CD4-positive, CD25-positive, alpha-beta regulatory T cell (primary cell): ENCODE measurements at places on chromosomes 2 and 18.

DNA sequence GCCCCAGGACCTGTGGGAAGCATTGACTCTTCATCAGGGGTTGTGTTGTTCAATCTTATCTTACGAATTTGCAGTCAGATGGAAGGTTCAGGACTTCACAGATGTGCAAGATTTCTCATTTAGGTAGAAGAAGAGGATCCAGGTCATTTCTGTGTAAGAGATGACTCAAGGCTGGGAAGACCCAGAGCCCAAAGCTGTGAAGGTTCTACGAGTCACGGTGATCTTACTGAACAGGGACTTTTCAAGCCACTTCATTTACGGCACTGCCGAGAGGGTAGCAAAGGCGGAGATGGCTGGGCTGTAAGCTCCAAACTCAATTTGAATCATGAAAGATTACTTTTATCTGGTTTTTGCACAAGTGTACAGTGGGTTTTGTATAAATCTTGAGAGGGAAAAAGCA lies 228.0 kb upstream of the MEX3C start:
- no peak for DNase-seq

GRCh38 chr2:4445821-4446220 lies 742.4 kb downstream of the DCDC2C start:
- DNase-seq = no peak

DNA sequence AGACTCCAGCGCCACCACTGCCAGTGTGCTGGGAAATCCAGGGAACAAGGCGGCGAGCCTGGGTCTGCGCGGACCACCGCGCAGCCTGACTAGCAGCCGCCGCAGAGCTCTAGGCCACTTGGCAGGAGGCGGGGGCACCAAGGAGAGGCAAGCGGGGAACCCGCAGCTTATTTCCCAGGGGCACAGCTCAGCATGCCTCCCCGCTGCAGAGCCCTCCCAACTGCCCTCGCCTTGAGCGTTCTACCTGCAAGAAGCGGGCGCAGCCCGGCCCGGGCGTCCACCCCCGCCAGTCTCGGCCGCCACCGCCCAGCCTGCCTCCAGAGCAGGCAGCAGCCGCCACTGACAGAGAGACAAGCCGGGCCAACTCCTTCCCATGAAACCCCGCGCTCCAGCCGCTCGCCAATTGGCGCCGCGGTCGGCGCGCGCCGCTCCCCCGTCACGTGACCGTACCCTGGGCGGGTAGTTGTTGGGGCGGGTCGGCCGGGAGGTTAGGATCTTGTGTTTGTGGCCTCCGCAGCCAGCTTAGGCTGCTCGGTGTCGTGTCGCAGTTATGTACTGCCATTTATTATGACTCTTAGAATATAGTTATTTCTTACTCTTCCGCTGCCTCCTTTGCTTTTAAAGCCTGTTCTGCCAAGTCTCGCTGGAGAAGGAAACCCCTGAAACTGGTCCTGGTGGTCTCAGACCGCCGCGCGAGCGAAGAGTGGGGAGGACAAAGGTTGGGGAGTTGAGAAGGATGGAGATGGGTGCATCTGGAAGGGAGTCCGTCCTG lies at the start of gene LNPK:
TSS of gene LNPK (minus strand) at position 352 of the 772 bp plus-strand sequence. CDS start 6,683 bp downstream, outside the sequence.
- DNase-seq = peak; percentile 88

DNA sequence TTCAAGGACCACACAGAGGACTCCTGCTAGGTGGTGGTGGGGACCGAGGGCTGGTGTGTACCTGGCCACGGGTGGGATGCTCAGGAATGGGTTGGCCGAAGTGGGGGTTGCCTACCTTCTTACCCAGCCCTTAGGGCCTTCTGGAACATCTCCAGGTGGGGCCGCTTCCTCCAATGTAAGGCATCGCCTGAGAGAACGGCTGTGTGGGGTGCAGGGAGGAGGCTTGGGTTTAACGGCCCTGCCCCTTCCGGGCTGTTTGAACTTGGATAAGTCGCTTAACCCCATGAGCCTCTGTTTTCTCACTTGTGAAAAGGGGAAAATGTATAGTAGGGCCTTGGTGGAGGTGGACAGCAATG lies 35.0 kb downstream of the EMILIN2 start:
- no peak for DNase-seq

- no peak for DNase-seq
These were observed 21.3 kb downstream of the APCDD1 start for GRCh38 chr18:10475654-10476291.

DNA sequence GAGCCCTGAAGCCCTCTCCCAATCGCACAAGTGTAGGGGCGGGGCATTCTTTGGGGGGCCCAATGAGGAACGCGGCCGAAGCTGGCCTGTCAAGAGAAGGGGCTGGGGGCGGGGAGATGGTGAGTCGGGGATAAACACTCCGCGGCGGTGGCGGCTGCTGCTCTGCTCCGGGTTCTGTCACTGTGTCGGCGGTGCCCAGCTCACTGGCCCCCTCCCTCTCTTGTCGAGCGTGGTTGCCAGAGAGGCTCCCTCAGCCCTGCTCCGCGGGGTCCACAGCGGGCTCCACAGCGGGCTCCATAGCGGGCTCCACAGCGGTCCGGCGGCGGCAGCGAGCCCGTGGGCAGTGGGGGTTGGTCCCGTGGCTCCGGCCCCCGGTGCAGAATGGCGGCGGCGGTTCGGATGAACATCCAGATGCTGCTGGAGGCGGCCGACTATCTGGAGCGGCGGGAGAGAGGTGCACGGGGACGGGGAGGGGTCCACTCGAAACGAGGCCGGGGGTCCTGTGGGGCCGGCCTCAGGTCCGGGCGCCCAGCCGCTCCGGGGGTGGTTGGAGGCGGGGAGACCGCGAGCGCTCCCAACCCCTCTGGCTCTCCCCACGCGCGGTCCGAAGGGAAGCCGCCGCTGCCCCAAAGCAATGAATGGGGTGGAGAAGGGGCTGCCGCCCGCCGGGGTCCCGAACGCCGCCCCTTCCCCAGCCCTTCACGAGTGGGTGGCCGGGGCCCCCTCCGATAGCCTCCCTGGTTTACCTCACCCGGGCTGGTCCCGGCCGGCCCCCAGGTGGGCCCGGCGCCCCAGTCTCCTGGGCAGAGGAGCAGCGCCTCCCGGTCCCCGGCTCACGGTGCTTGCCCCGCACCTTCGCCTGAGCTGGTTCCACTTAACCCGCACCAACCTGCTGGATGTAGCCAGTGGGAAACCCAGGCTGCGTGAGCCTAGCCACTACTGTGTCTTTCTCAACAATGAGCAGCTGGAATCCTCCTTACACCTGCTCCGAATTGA lies at the start of gene MXD1:
TSS of gene MXD1 (plus strand) at position 160 of the 996 bp plus-strand sequence. CDS start at position 382, 222 bp downstream.
- DNase-seq = no peak

DNA sequence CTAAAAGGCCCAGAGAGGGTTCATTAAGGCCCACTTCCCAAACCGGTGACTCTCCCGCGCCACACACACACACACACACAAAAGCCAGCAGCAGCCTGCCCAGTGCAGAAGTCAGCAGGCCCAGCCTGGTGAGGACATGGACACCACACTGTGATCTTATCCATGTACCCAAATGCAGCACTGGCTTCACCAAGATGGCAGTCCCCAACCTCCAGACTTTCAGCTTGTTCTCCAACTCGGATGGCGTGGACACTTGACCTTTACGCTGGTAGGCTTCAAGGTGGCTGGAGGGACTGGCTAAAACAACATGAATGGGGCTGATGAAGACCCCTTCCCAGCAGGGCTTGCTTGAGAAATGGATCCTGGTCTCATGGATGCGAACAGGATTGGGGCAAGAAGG lies 50.4 kb downstream of the TNS1 start:
- DNase-seq = no peak

- no peak for DNase-seq
These were observed 201.9 kb upstream of the RBMS1 start for GRCh38 chr2:160695402-160696086.

DNA sequence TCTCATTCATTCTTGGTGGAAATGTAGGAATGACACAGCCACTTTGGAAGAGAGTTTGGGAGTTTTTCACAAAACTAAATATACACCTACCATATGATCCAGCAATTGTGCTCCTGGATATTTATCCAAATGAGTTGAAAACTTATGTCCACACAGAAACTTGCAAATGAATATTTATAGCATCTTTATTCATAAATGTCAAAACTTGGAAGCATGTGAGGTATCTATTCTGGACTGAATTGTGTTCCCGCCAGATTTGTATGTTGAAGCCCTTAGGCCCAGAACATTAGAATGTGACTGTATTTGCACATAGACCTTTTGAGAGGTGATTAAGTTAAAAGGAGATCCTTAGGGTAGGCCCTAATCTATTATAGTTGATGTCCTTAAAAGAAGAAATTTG lies 409.4 kb upstream of the SYT4 start:
- DNase-seq = no peak

GRCh38 chr2:140643761-140644187 lies 1487.0 kb downstream of the LRP1B start:
- DNase-seq = no peak

DNA sequence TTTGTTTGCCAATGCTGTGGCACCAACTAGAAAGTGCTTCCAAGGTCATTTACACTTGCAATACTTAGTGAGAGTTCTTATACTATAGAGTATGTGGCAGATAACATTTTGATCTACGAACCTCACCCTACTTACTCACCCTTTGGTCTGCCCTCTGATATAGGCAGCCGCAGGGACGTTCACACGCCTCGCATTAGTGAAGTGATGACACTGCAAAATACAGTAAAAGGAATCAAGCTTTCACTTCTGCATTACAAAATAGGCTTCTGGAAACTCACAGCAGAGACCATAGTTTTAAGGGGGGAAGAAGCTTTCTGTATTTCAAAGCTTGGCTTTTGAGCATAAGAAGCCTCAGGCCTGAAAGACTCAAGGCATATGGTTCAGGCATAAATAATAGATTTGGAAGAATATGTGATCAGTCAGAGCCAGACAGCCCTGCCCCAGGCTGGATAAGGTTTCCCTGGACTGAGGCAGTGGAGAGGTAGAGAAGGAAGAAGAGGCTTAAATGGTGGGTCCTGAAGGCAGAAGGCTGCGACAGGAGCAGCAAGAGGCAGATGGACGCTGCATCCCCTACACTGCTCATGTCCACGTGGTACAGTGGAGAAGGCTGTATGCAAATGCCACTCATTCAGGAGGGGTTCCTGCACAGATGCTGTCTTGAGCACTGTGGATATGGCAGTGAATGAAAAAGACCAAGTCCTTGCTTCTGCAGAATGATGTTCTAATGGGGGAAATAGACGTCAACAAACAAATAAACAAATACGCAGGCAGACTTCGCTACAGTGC lies 63.1 kb downstream of the FECH start:
- DNase-seq = no peak

- DNase-seq = no peak
These were observed 2.0 kb downstream of the PXDN start for GRCh38 chr2:1742301-1742680.

DNA sequence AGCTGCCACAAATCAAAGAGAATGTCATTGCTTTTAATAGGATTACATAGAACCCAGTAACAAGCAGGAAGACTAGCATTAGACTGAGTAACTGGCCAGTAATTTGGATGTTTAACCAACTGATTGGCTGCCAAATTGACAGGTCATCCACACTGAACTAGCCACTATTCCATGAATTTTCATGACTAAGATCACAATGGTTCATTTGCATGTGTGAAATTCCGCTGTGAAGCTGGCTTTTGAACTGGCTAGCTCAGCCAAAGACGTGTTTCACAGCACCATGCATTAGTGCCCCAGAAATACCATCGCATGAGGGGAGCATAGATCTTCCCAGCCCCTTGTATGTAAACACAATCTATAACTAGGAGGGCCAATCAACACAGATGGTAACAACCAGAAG lies 649.8 kb downstream of the ARHGAP15 start:
- DNase-seq = no peak
